ENCODE measurements at places on chromosomes 5 and 9.

DNA sequence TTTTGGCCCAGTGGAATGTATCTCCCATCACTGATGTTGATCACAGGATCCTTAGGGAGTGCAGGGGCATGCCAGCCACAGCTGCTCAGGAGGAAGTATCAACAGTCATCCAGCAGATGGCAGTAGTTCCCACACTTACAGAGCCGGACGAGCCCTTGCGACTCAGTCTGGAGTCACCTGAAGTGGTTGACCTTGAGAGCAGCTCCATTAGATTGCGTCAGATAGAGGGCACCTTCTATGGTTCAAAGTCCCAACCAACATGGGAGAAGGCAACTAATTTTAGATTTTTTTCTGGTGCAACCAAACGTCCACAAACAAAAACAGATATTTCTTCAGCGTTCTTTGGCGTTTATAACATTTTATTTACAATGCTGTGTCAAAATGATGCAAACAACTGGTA lies 124.5 kb downstream of the EGFLAM start:
- no peak for DNase-seq

GRCh38 chr5:150642567-150642927 lies 2.1 kb downstream of the SYNPO start:
- no peak for DNase-seq

- DNase-seq = no peak
Measured at GRCh38 chr5:252546-252945, 18.9 kb upstream of the PDCD6 start.

GRCh38 chr5:89758146-89758545 lies 651.4 kb downstream of the CETN3 start:
- no peak for DNase-seq

- no peak for DNase-seq
Measured at GRCh38 chr9:78893774-78894401, 597.0 kb downstream of the PSAT1 start.

- no peak for DNase-seq
Measured at GRCh38 chr9:98094316-98094715, 24.7 kb downstream of the TRIM14 start.

GRCh38 chr5:56596155-56596554 lies 219.2 kb upstream of the MAP3K1 start:
- DNase-seq = no peak

GRCh38 chr9:126516936-126517832 lies 96.5 kb upstream of the LMX1B start:
- DNase-seq = peak; percentile 62

DNA sequence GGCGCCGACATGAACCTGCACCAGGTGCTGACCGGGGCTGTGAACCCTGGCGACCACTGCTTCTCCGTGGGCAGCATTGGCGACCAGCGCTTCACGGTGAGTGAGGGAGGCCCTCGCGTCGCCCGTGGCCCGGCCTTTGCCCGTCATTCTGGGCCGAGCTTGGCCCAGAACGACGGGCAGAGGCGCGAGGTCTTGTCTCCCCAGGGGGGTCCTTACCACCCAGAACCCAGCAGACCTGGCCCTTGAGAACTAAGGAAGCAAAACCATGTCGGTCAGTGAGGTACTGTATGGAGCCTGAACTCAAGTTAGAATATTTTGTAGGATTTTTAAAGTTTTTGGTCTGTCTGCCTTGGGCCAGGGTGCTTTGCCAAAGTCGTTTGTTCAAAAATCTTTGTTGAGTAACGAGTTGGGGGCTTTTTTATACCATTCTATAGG lies 691 bp downstream of the DMXL1 start:
- no peak for DNase-seq

DNA sequence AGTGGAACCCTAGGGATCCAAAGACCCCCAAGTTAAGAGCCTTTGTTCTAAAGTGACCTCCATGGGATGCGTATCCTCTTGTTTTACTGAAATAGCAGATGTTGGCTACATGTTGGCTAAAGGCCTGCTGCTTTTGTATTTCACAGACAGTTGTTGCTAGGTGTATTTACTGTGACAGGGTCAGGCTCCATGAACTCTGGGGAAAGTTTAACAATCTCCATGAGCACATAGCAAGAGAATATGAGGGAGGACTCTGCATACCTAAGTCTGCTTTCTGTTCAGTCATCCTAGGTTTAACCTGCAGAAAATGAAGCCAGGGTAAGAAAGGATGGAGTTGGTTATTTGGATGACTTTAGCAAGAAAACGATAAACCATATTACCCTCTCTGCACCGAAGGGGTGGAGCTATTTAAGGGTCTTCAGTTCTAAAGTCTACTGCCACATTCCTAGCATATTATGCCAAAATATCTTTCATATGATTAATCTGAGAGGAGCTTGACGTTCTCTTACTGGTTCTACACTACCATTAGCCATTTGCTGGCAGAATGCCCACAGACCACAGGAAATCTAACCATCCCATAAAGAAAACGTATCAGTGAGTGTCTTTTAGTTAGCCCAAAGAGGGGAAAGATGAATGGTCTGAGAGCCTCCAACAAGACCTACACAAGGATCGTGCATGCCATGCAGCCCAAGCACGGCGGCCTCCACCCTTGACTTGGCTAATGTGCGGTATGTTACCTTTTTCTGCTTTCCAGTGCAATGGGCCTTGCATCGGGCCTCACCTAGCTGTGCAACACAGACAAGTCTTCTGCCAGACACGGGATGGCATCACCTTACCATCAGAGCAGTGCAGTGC lies 127.8 kb downstream of the SAXO1 start:
- DNase-seq = peak; percentile 62

DNA sequence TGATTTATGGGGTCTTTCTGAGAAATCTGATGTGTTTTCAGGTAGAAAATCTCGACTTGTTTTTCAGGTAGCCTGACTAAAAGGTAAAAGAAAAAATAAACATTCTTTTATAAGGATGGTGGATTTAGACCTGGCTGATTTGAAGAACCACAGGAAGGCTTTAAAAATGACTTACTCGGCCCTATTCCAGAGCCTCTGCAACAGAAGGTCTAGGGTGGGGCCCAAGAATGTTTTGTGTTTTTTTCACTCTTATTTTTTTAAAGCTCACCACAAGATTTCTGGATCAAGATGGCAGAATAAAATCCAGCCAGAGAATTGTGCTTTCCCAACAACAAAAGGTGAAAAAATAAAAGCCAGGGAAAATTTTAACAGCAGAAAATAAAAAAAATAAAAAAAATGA lies 59.1 kb downstream of the FNBP1 start:
- no peak for DNase-seq

- DNase-seq = no peak
Measured at GRCh38 chr5:14513266-14513665, 68.3 kb upstream of the OTULINL start.

DNA sequence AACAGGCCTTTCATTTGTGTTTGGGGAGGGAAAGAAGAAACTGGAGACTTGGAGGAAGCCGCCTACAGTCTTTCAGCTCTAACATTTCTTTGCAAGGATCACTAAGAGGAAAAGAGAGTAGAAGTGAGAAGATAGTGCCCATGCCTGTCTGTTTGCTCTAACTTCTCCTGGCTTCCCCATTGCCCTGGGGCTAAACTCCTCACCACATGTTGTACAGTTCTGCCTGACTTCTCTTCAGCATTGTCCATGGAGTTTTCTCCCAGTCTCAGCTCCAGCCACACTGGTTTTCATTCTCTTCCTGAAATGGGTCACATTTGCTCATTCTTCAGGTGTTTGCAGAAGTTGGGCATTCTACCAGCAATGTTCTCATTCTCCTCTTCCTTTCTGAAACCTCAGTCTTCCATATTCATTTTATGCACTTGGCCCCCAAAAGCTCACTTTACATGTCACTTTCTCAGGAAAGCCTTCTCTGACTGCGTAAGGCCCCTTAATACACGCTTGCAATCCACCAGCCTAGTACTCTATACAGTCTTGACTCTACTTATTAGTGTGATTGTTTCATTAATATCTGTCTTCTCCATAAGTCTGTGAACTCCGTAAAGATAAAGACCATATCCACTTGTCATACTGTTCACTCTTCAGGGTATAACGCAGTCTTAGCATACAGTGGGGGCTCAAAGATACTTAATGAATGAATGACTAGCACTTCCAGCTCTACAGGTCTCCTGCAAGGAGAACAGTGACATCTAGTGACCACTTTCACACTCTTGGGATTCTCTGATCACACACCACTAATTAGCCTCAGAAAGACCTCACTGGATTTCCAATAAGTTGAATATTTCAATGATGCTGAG lies 40.2 kb upstream of the TRIM32 start:
- DNase-seq = peak; percentile 50

- peak; percentile 5 for DNase-seq
Measured at GRCh38 chr5:16160706-16161105, 18.9 kb downstream of the MARCHF11 start.

- DNase-seq = no peak
Measured at GRCh38 chr5:66339896-66340295, 195.8 kb downstream of the SREK1 start.

GRCh38 chr9:37191403-37192089 lies 71.2 kb downstream of the ZCCHC7 start:
- no peak for DNase-seq

DNA sequence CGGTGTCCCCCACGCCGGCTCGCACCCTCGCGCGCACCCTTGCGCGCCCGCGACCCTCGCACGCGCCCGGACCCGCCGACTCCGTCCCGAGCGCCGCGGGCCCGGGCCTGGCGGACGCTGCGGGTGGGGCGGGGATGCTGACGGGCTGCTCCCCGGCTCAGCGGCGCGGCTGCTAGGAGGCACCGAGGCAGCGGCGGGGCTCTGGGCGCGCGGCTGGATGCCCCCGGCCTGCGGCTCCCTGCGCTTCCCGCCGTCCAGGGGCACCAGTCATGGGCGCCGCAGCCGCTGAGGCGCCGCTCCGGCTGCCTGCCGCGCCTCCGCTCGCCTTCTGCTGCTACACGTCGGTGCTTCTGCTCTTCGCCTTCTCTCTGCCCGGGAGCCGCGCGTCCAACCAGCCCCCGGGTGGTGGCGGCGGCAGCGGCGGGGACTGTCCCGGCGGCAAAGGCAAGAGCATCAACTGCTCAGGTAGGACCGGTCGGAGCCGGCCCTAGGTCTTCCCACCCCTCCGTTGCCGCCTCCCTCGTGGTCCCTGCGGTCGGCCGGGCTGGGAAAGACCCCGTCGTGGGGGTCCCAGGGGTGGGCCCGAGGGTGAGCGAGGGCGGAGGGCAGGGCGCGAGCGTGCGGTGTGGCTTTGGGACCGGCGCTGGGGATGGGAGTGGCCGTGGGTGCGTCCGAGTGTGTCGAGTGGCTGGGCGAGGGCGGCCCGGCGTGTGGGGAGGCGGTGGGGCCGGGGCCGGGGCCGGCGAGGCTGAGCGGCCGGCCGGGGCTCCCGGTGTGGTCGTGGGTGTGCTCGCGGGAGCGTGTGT lies 530 bp downstream of the TMEFF1 start:
- DNase-seq = no peak

GRCh38 chr5:172773481-172774469 lies 2.8 kb upstream of the DUSP1 start:
- no peak for DNase-seq

DNA sequence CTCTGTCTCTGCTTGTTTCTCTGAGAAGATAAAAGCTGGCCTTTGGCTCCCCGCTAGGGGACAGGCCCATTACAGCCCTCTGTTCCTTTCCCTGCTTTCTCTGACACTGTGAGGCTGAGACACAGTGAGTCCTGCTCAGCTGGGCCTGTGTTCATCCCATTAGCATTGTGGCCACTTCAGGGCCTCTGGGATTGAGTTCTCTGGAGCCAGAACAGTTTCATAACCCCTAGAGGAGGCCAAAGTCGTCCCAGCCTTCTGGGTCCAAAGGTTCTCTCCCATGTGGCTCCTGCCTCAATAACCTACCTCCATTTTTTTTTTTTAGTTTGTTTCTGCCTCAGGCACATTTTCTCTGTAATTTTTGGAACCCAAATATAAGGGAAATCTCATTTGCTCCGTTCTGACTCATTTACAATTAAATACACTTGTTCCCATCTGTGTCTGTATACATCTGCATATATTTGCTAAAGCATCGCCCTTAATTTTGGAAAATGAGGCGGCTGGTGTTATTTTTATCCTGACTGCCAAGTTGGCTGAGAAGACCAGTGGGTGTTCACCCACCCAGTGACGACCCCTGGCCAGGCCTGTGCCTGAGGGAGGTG lies 27.3 kb upstream of the CTNNA1 start:
- DNase-seq = no peak

- no peak for DNase-seq
Measured at GRCh38 chr9:116144555-116144954, 9.0 kb upstream of the PAPPA start.

- peak; percentile 28 for DNase-seq
Measured at GRCh38 chr5:110625376-110625999, 101.0 kb downstream of the TMEM232 start.

- no peak for DNase-seq
Measured at GRCh38 chr9:85431339-85432102, 310.2 kb downstream of the AGTPBP1 start.

DNA sequence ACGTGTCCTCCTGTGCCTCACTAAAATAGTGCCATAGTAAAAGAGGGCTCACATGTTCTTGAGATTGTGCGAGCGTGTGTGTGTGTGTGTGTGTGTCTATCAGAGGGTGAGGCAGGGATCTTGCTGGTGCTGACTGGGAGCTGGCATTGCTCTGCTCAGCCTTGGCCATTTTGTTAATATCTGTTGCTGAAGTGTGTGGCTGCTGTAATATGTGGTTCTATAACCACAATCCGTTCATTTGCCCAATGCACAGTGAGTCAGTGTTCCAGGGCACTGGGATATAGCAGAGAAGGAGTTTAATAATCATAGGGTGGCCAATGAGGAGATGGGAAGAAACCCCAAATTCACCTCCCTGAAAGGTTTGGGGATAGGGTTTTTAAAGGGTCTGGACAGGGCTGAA lies 61.3 kb downstream of the RASGRF2 start:
- DNase-seq = no peak

GRCh38 chr9:20805766-20806165 lies 121.7 kb downstream of the FOCAD start:
- no peak for DNase-seq

DNA sequence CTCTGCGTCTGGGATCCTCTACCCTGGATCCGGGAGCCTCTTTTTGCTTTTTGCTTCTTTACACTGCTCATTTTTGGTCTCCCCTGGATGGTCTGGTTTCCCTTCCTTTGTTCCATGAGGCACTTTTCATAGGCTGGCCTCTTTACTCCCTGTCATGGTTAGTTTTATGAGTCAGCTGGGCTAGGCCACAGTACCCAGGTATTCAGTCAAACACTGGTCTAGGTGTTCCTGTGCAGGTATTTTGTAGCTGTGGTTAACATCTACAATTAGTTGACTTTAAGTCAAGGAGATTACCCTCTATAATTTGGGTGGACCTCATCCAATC lies 17.5 kb downstream of the ANKRD33B start:
- DNase-seq = no peak

GRCh38 chr9:117405950-117406705 lies 8.7 kb downstream of the ASTN2 start:
- no peak for DNase-seq

- DNase-seq = no peak
Measured at GRCh38 chr9:130634801-130635200, 29.6 kb upstream of the PRDM12 start.

GRCh38 chr5:179759581-179760551 lies 27.2 kb downstream of the MAML1 start:
- no peak for DNase-seq

- no peak for DNase-seq
Measured at GRCh38 chr9:132973713-132974112, 4.8 kb upstream of the GFI1B start.
